ENCODE measurements at places on chromosomes 16 and 17.
A peak's percentile ranks its signal among the peaks of the same experiment; 100 is the strongest.

GRCh38 chr16:57144027-57144426 lies 41.8 kb downstream of the PSME3IP1 start:
- no peak for DNase-seq

DNA sequence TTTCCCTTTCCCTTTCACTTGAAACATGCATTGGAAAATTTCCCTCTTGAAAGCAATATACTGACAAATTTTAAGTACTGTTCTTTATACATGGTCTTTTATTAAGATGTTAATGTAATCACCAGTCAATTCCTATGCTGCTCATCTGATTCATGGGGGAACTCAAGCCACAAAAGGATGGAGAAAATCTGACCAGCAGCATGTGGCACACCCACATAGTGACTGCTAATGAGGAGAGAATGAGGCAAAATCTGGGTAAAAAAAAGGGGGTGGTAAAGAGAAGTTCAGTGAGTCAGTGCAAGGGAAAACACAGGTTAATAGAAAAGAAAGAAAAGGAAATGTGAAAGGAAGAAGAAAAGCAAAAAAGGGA lies 11.3 kb downstream of the RFFL start:
- no peak for DNase-seq

- DNase-seq, result no peak
These were observed 548.5 kb upstream of the SOX9 start for GRCh38 chr17:71572343-71572742.

- no peak for DNase-seq
These were observed 230.7 kb downstream of the IRX3 start for GRCh38 chr16:54055864-54056263.

DNA sequence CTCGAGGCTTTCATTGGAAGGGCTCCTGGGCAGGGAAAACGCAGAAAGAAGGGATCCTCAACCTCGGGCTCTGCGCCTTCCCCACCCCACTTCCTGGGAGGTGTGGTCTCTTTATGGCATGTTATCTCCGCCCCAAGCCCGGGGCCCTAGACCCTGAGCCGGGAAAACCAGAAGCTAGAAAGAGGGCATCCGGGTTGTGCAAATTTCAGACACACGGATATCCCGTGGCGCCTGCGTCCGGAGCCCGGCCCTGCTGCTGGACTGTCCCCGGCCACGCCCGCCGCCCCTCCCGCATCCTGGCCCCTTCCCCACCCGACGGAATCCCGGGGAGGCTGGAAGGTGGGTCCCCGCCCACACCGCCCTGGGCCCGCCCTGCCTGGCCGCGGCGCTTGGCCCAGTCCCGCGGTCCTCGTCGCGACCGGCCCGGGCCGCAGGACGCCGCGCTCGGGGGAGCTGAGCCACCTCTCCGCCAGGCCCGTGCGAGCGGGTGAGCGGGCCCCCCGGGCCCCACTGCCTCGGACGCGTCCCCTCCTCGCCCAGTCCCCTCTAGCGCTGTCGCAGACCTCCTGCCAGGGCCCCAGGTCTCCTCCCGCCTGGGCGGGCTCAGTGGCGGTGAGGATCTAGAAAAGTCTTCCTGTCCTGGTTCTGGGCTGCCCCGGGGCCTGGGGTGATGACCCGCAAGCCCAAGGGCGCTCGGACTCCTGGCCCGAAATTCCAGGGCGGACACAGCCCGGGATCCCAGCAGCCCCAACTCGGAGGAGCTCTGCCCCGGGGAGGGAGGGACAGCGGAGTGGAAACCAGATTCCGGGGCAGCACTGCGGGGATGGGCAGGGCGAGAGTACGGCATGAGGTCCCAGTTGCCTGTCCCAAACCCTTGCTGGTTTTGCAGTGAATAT lies at the start of gene SLC16A5:
SLC16A5 (plus strand) TSS at position 397 of the 896 bp plus-strand sequence. CDS start 5,683 bp downstream, outside the sequence.
- peak; percentile 54 for DNase-seq

GRCh38 chr17:74351552-74352210 lies 10.0 kb downstream of the BTBD17 start:
- no peak for DNase-seq

DNA sequence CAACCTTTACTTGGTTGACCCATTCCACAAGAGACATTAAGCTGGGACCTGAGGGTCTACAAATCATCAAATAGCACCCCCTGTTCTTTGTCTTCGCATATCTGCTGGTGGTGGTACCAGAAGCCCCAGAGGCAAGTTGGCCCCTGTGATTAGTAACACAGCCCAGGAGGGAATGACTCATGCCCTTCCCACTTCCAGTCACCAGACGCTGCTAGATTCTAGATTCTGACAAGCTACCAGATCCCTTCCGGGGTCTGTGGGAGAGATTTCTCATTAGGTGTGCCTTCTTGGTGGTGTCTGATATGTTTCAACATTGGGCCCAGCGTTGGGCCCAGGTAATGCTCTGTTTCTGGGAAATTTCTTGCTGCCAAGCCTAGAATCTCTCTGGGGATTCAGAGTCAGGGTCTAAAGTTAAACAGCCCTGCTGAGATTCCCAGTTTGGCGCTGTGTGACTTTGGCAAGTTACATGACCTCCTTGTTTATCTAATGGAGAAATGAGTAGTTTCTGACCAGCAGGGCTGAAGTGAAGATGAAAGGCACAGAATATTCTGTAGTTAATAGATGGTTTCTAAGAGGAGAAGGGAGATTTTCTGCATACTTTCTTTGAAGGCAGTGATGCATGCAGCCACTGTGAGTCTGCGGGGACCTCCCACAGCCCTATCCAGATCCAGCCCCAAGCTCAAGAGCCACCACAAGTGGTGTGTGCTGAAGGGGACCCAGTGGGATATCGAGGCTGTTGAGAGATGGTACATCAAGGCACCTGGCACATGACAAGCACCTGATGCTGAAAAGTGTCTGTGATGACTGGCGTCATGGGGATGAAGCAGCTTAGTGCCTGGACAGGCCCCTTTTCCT lies 3.9 kb downstream of the TRPV2 start:
- peak; percentile 46 for DNase-seq

Measured in CD4-positive, alpha-beta T cell treated with Interleukin-17A for 1 hour (primary cell).